Fibroblast of mammary gland (primary cell): ENCODE measurements at places on chromosomes 5 and 9.

DNA sequence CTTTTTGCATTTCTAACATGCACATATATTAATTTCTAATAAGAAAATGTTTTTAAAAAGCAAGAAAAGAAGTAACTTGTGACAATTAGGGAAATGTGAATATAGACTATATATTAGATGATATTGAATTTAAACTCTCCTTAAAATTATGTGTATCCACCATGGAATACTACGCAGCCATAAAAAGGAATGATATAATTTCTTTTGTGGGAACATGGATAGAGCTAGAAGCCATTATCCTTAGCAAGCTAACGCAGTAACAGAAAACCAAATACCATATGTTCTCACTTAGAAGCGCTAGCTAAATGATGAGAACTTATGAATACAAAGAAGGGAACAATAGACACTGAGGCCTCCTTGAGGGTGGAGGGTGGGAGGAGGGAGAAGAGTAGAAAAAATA is 23.8 kb upstream of the AP3B1 start:
- no peak for DNase-seq

DNA sequence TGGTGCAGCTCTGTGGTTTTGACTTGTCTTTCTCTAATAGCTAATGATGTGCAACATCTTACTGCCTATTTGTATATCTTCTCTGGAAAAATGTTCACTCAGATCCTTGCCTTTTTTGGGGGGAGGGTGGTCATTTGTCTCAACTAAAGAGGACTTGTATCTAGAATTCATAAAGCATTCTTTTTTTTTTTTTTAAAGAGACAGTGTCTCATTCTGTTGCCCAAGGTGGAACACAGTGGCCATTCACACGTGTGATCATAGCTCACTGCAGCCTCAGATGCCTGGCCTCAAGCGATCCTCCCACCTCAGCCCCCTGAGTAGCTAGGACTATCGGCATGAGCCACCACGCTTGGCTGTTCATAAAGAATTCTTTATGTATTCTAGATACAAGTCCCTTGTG is 33.2 kb downstream of the HABP4 start:
- DNase-seq = no peak

DNA sequence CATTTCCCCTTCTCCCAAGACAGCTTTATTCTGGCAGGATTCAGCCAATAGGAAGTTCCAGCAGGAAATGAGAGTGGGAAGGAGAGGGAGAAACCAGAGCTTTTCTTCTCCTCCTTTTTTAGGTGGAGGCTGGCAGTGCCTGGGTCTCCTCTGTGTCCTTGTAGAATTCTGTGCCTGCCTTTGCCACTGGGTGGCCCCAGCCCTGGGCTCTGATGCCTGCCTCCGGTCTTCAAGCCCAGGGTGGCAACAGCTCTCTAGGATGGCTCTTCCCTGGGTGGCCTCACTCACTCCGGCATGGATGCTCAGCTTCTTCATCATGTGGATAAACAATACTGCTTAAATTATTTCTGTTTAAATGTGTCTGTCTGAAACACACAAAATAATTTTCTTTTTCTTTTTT is 694.8 kb downstream of the SEMA5A start:
- no peak for DNase-seq

DNA sequence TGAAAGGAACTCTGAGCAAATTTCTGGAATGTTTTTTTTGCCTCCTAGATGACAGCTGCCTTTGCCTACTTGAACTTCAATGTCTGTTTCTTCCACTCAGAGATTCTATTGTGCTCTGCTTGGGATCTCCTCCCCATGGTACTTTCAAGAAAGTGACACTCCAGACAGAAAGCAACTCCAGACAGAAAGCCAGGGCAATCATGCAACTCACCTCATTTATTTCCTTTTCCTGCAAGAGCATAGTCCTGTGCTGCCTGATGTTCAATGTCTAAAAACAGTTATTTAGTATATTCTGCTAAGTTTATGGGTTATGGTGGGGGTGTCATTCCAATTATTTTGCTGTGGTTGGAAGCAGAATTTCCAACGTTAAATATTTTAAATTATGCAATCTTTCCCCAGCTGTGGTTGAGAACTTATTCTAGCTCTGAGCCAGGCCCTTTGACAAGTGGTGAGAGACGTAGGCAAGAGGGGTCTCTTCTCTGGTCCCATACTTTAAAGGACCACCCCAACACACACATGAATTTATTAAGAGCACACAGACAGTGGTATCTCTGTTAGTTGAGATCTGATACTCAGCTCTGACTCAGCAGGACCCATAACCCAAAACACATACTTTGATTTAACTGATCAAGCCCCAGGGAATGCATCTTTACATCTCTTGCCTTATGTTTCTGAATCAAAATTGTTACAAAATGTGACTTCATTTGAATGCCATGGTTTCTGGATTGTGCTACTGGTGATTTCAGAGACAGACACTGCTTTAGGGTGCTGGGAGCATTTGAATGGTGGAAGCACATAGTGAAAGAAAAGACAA is 39.5 kb upstream of the MAMDC2 start:
- peak; percentile 55 for DNase-seq

DNA sequence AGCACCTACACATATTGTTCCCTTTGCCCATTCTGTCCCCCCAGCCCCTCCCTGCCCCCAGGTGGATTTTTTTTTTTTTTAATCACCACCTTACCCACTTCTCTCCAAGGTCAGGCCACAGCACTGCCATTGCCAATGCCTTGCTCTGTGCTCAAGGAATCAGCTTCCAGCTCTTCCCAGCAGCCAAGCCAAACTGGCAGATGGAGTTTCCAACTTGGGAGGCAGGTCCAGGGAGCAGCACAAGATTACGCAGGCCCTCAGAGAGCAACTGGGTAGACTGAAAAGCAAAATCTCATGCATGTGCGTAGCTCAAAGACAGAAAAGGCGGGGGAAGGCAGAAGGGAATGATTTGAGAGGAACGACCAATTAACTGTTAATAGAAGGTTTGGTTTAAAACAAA is 15.1 kb downstream of the GRHPR start:
- no peak for DNase-seq

GRCh38 chr5:106418196-106418595 is 1252.5 kb downstream of the EFNA5 start:
- no peak for DNase-seq

GRCh38 chr9:78909566-78909965 is 612.6 kb downstream of the PSAT1 start:
- DNase-seq = no peak

GRCh38 chr9:136991993-136992818 is at the start of gene PAXX:
Gene PAXX (plus strand): TSS chr9:136992422. CDS start chr9:136992444, 22 bp downstream.
- DNase-seq = peak; percentile 84

DNA sequence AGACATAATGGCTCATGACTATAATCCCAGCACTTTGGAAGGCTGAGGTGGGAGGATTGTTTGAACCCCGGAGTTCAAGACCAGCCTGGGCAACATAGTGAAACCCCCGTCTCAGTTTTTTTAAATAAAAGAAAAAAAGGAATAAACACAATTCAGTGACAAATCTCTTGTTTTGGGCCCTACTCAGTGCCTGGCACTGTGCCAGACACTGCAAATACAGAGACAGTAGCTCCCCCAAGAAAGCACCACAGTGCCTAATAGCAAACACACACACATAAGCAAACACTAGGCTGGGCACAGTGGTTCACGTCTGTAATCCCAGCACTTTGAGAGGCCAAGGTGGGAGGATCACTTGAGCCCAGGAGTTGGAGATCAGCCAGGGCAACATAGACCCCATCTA is 49.7 kb upstream of the GRHPR start:
- no peak for DNase-seq

- no peak for DNase-seq
Observed at GRCh38 chr5:93395010-93395409, 186.0 kb downstream of the NR2F1-AS1 start.

DNA sequence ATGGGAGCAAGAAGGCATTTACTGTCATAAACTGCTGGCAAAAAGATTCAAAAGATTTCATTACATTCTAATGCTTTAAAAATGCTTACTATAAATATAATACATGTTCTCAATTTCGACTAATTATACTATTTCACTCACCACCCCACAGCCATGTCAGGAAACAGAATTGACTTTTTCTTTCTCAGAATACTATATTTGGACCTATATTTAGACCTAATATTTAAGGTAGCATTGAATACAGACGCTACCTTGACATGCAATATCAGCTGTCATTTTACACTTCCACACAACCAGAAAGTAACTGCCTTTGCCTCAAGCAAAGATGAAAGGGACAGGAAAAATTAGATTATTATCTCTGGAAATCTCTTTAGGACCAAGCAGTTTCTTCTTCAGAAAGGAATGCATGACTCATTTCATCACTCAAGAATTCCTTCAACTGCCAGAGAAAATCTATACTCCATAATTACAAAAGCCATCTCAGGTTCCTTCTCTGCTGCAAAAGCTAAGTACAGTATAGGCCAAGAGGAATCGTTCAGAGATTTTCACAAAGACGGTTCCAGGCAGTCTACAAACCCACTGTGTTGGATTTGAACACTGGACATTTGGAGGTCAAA is 11.8 kb upstream of the UBE2QL1 start:
- DNase-seq = no peak

DNA sequence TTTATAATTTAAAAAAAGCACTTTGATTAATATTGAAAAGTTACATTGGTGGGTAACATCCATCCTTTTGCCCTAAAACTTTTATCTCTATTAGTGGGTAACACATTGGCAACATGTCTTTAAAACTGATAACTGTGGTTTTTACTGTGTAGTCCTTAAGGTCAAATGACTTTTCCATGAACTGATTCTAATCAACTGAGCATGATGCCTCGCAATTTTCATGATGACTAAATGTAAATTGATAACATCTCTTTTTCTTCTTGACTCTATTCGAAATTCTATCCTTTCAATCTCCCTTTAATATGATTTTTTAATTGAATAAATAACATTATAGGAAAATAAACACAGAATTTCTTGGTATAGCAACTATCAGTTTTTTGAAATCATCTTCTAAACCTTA is 6.3 kb upstream of the IL5 start:
- no peak for DNase-seq

DNA sequence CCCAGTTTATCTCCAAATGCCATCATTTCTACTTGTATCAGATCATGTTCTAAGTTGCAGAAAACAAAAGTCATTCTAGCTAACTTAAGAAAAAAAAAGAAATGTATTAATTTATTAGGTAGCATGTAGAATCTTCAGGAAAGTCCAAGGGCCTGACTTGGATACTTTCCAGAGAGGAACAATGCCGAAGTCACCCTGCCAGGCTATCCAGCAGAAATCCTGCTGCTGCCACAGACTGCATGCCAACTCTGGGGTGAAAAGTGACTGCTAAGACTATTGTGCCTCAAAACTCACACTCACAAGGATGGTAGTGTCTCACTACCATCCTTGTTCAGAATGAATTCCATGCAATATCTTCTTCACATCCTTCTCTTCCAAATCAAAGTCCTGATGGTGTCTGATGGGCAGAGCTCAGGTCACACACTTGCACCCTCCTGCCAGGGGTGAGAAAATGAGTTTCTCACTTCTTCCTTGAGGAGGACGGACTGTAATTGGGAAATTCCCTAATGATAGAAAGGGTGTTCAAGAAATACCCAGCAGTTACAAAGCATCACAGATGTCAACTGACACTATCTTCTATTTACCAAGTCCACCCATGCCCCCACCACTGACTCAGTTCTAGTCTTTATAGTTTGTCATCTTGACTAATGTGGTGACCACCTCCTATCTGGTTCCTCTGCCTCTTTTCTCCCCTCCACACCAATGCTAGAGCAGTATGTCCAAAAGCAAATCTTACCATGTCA is 279.4 kb downstream of the CWC27 start:
- DNase-seq = no peak

GRCh38 chr5:136666970-136667620 is 301.8 kb upstream of the TRPC7 start:
- no peak for DNase-seq

DNA sequence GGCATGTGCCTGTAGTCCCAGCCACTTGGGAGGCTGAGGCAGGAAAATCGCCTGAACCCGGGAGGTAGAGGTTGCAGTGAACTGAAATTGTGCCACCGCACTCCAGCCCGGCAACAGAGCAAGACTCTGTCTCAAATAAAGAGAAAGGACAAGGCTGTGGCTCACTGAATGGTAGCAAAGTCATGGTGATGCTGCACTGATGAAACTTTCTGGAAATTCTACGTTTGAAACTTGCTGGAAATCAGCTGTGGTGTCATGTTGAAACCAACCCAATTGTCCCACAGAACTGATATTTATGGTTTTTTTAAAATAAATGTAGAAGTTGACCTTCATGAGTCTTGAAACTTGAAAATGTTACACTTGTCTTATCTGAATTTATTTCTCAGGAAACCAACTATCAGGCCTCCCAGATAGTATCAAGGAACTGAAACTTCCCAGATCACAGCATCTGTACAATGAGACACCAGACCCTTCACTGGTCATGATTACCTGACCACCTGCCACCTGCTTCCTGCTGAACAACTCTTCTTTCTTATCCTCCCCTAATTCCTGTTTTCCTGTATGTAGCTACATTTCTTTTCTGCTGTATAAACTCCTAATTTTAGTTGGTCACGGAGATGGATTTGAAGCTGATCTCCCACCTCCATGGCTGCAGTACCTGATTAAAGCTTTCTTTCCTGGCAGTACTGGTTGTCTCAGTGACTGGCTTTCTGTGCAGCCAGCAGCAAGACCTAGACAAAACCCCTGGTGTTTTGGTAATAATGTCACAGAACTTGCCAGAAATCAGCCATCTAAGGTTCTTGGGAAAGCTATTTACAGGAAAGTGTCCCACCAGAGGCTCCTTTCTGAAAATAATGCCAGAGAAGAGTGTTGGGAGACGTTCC is 5.6 kb upstream of the TBC1D13 start:
- DNase-seq = no peak

GRCh38 chr9:8468045-8468637 is 668.6 kb upstream of the DMAC1 start:
- no peak for DNase-seq

DNA sequence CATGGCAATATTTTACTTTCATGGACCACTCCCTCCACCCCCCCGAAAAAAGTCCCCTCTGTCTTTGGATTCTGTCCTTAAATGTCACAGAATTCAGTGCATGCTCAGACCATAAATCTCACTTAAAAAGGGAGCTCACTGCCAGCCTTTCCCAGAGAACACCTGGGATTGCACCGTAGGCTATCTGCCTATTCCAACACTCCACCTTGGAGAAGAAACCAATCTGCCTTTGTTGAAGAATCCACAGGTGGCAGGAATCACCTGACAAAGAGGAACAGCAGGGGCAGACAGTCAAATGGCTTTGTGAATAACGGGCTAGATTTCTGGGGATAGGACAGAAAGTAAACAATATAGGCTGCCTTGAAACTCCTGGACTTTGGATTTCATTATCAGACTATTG is 306.7 kb upstream of the BRINP1 start:
- DNase-seq = no peak

DNA sequence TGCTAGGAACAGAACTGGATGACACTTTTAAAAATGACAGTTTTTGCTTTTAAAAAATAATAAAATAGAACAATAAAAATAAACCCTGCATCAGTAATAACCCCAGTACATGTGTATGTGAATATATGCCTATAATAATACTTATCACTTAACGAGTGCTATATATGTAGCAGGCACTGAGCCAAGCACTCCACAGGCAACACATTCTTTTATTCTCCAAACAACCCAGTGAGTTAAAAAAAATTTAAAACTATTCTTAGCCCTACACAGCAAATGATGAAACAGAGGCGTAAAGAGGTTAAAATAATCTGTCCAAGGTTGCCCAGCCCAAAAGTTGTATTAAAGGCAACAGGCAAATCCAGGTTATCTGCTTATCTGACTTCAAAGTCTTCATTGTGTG is 124.5 kb upstream of the SMIM23 start:
- DNase-seq = no peak

- peak; percentile 4 for DNase-seq
Observed at GRCh38 chr5:119218830-119219782, 136.7 kb upstream of the TNFAIP8 start.

- DNase-seq = peak; percentile 22
Observed at GRCh38 chr9:34929506-34930102, 28.5 kb upstream of the PHF24 start.

GRCh38 chr9:70411121-70411929 is 3.1 kb downstream of the KLF9 start:
- peak; percentile 93 for DNase-seq
